ENCODE measurements at places on chromosomes 5 and 9. TPM values are rescaled to one million over a fixed set of nuclear protein-coding genes. Genes with fewer than 3 reads are reported as not detected.

Gene ADRB2
- 0.09 TPM for total RNA-seq

DNA sequence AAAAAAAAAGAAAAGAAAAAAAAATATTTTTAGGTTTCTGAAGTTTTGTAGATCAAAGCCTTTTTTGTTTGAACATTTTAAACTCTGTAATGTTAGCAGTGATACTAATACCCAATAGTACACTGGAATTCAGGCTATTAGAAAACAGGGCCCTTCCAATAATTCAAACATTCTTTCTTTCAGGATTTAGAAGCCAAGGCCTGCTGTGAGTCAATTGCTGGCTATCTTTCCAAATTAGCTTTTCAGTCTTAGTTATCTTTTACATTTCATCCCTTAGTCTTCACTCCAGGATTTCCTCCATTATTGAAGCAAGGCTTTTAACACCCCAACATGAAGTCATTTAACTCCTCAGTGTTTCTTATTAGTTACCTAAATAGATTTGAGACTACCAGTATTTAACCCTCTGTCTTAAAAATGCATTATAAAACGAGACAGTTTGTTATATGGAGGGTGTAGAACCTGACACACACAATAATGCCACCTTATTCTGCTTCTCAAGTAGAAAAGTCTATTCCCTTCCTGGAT is 951.9 kb upstream of the DMAC1 start:
- no peak for DNase-seq

GRCh38 chr5:73266176-73266738 is 93.3 kb downstream of the TMEM174 start:
- no peak for DNase-seq

- no peak for DNase-seq
Measured at GRCh38 chr5:32307769-32308194, 5.0 kb downstream of the MTMR12 start.

- DNase-seq = no peak
Measured at GRCh38 chr5:95723632-95724369, 7.3 kb upstream of the RHOBTB3 start.
